ENCODE measurements at places on chromosomes 4 and X.

DNA sequence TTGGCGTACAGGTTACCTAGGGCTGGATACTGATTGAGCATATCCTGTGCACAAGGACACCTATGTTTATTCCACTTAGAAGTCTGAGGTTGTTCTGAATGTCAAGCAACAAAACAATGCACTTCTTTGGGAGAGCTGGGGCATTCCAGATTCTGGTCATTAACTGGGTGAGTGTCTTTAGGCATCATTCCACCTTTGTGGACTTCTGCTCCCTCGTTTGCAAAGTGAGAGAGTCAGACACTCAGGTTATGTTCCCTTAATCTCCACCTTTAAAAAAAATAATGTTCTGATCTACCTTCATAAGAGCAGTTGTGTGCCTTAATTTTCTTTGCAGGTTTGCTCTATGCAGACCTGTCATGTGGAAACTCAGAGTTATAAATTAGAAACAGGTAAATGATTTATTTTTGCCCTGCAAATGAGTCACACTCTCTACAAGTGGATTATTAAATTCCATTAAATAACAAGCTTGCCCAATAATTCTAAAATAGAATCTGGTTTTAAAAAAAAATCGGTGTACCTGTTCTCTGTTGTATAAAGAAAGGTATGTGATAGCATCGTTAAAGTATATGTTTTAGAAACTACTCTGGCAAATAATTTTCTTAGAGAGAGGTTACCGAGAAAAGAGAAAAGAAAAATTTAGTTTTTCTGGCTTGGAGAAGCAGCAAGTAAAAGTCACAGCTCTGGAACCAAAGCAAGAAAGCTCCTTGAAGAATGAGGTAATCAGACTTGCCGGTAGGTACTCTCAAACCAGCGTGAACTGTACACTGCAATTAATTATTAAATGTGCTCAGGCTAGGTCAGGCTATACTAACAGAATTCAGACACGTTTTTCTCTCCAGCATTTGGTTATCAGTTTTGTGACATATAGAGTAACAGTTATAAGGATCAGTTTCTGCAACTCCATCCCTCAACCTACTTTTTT lies 93.2 kb downstream of the SORBS2 start:
- DNase-seq = no peak

GRCh38 chr4:39883646-39884045 lies 94.1 kb downstream of the PDS5A start:
- no peak for DNase-seq

DNA sequence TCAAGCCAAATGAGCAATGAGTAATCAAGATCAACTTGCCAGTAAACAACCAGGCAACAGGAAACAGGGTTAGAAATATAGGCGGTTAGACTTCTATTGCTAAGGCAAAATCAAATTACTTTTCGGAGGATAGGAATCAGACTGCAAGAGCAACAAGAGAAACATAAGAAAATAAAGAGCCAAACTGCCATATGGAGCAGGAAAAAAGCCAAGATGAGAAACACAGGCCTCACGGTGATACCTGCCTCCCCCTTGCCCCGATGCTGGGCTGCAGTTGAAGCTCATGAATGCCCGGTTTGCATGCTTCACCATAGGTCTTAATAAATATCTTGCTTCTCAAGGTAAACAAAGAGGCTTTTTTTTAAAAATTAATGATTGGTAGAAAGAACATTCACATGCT lies 158.4 kb upstream of the MAGEC2 start:
- DNase-seq = no peak

GRCh38 chr4:146787731-146788130 lies 149.0 kb downstream of the POU4F2 start:
- DNase-seq = no peak

DNA sequence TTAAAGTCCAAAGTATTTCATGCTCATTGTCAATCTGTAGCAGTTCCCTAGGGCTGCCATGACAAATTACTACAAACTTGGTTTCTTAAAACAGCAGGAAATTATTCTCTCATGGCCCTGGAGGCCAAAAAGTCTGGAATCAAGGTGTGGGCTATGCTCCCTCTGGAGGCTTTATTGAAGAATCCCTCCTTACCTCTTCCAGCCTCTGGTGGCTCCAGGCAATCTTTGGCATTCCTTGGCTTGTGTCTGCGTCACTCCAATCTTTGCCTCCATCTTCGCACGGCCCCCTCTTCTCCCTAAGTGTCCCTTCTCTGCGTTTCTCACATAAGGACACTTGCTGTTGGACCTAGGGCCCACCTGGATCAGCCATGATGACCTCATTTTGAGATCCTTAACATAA lies 170.4 kb downstream of the SMIM20 start:
- no peak for DNase-seq

DNA sequence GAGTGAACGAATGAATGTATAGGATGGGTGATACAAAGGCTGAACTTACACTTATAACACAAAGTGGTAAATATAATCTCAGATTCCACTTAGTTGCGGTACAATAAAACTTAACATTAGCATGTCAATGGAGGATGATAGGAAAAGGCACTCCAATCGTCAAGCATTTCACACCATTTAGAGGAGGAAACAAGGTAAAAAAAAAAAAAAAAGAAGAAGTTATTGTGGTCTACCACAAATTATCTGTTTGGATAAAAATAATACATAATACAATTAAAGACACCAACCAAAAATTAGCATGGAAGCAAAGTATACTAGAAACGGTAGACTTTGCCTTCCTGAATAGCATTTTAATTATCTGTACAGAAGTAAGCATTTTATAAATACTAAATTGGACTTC lies 205.5 kb downstream of the PPP3CA start:
- DNase-seq = no peak

DNA sequence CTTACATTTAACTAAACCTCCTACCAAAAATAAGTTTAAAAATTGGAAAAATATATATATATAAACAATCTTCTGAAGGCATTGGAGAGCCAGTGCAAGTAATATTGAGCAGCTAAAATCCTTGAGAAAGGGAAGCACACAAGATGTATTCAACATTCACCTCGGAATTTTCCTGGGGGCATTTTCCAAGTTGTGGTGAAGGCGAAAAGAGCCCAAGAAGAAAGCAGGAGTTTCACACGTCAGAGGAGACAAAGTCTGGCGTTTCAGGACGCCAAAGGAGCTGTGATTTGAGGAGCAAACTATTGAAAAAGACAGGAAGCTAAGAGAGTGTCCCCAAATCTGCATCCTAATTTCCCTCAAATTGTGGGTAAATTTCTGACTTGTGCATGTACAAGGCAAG lies 9.1 kb upstream of the GASK1B start:
- DNase-seq = no peak

DNA sequence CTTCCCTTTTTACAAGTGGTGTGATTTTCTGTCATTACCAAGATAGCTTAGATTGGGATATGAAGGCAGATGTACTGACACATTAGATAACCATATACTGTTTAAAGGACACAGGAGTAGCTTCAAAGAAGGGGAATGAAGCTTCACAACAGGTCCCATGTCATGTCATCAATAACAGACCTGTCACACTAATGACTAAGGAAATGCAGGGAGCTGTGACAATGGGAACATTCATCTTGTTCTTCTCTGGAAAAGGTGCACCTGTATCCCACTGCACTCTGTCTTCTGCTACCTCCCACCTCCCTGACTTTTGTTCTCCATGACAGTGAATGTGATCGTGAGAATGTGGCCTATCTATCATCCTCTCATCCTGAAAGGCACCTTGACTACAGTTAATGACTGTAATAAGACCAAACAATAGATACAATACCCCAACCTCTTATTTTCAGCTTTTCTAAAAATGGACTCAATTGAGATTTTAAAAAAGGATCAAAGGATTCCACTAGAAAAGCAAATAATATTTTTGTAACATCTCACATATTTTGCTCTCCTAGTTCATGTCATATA lies 472.5 kb downstream of the STPG2 start:
- DNase-seq = no peak

DNA sequence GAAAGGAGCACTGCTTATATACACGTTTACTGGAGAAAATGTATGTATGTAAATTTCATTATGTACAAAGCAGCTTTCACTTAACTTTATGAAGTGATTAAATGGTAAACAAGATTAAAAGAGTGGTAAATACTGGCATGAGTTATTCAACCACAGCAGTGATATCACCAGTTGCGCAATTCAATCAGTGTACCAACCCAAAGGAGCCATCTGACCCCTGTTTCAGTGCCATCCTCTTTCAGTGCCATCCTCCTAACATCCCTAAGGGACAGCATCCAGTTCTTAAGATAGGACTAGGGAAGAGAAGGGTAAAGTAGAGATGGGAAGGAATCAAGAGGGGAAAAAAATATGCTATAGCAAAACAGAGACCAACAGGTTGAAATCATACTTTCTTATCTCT lies 16.2 kb downstream of the HPF1 start:
- DNase-seq = no peak

GRCh38 chrX:96405842-96406241 lies 278.8 kb upstream of the DIAPH2 start:
- no peak for DNase-seq

- no peak for DNase-seq
Measured at GRCh38 chrX:108114541-108114940, 23.0 kb downstream of the ATG4A start.

DNA sequence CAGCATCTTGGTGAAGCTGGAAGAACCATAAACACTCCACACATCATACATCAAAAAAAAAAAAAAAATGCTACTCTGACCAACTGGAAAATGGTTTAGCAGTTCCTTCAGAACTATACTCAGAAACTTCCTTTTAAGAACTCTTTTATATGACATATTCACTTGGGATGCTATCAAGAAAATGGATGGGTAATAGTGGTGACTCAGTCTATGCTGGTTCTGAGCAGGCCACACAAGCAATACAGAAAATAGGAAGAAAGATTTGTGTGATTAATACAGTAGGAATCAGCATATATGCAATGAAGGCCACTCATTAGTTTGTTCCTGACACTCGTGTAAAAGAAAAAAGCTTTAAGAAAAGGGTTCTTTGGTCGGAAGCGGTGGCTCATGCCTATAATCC lies 123.5 kb upstream of the FAT4 start:
- no peak for DNase-seq

DNA sequence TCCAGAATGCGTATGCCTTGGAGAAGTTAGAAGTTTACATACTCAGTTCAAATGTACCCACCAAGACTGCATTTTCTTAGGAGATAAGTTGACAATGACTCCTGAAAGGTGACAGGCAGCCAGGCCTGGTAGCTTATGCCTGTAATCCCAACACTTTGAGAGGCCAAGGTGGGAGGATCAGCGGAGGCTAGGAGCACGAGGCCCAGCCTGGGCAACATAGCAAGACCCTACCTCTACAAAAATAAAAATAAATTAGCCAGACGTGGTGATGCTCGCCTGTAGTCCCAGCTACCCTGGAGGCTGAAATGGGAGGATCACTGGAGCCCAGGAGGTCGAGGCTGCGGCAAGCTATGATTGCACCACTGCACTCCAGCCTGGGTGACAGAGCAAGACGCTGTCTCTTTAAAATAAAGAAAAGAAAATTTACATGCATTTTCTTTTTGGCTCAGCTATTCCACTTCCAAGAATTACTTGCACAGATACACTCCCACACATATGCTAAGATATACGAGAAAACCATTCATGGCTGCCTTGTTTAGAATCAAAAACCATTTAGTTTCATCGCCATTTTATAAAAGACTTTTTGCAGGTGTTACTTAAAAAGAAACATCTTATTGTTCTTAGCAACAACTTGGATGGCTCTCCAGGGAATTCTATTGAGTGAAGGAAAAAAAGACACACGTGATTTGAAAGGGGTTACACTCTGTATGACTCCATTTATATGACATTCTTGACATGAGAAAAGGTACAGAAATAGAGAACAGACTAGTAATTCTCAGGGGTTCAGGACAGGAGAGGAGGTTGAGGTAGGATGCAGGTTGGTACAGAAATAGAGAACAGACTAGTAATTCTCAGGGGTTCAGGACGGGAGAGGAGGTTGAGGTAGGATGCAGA lies 66.3 kb downstream of the DHRSX start:
- no peak for DNase-seq

DNA sequence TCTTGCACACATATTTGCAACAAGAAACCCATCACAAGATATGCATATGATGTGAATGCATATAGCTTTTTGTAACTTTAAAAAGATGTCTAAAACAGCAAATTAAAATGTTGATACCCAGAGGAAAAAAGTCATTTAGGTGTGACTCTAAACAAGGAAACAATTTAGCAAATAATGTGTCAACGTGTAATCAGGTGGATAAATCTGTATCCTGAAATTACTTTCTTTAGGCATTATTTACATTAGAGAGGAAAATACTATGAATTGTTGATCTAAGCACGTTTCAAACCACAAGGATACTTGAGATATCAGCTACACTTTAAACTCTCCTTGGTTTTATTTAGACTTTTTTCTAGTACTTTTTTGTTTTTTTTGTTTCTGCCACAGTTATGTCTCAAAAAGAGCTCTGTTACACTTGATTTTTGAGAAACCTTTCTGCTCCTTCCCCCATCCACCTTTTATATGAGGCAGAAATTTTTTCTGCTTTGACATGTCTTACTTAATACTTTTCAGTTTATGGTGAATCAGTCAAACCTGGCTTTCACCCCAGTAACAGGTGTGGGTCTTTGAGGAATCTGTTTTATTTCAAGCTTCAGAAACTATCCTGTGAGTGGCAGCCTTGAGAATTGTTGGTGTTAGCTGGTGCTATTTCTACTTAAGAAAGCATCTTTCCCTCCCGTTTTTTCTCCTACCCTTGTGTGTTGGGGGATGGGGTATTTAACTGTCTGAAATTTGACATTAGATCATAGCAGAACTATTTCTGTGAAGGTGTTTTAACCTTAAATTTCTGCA lies 1.9 kb downstream of the NPNT start:
- no peak for DNase-seq
